Adrenal gland (tissue), 19 donors: ENCODE measurements at places on chromosomes 2 and 18.

- no peaks in the 10 kb centered on the region for H3K27me3 ChIP-seq
- H3K36me3 ChIP-seq, result peaks cover 3% of the 10 kb centered on the region
- DNase-seq, result peak; percentile 85
- H3K4me1 ChIP-seq, result peaks cover 34% of the 10 kb centered on the region
Measured at GRCh38 chr2:26691881-26692278, 642 bp upstream of the KCNK3 start.

DNA sequence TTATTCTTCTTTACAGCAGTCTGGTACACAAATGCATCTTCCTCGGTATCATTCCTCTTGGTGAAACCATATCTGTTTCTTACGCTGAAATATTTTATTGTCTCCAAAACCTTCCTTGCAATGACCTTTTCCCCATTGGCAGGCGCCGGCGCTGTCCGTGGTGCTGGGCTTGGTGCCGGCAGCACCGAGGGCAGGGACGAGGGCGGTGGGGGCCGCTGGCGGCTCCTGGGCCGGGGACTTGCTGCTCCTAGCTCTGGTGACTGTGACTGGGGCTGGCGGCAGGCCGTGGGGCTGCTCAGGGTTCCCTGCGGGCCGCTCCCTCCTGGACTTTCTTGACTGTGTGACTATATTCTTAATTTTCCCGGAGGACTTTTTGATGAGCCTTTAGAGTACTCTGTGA is 72.5 kb downstream of the GPR39 start:
- no peak overlapping the region for H3K4me3 ChIP-seq
- no peaks in the 10 kb centered on the region for H3K4me1 ChIP-seq
- DNase-seq, result no peak
- H3K27me3 ChIP-seq, result no peaks in the 10 kb centered on the region

DNA sequence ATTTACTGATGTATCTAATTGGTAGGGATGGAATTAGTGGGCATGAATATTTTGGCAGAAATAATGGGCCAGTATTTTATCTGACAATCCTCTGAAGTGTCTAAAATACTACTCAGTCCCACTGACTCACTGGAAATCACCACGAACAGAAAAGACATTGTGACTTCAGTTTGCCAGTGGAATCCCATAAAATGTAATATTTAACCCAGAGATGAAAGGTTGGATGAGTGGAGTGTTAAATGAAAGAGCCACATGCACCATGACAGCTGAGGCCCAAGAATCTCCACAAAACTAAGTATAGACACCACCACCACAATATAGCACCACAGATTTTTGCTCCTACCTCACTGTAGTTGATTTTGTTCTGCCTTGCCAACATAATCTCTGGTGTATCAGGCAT is 103.9 kb downstream of the NEB start:
- H3K36me3 ChIP-seq, result no peaks in the 10 kb centered on the region
- H3K27ac ChIP-seq, result no peak overlapping the region
- no peaks in the 10 kb centered on the region for H3K27me3 ChIP-seq

GRCh38 chr2:104563398-104563996 is 290.4 kb upstream of the POU3F3 start:
- no peaks in the 10 kb centered on the region for H3K27me3 ChIP-seq
- no peak for DNase-seq
- no peak overlapping the region for H3K27ac ChIP-seq
- no peaks in the 10 kb centered on the region for H3K36me3 ChIP-seq

- H3K4me1 ChIP-seq, result no peaks in the 10 kb centered on the region
- H3K36me3 ChIP-seq, result no peaks in the 10 kb centered on the region
- H3K27ac ChIP-seq, result no peak overlapping the region
- DNase-seq, result no peak
- no peaks in the 10 kb centered on the region for H3K27me3 ChIP-seq
Measured at GRCh38 chr2:9297156-9297555, 90.5 kb downstream of the ASAP2 start.

DNA sequence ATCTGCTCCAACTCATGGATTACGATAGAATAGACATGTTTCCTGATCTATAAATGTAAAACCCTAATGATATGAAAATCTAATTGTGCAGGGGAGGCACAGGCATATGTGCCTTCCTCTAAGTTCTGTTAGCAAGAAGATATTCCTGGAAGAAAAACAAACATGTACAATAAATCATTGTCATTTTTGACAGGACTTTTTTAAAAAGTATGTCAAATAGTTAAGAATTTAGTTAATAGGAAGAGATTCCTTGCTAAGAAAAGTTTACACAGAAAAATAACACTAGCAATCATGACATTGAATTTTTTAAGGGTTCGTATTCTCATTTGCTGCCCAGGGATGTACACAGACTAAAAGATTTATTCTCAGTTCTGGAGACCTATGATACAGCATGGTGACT is 15.3 kb upstream of the CREB1 start:
- DNase-seq, result no peak
- no peaks in the 10 kb centered on the region for H3K4me1 ChIP-seq
- no peak overlapping the region for H3K4me3 ChIP-seq
- H3K27me3 ChIP-seq, result no peaks in the 10 kb centered on the region

GRCh38 chr18:79805926-79806487 is 8.3 kb downstream of the KCNG2 start:
- H3K4me1 ChIP-seq, result no peaks in the 10 kb centered on the region
- DNase-seq, result no peak
- H3K27ac ChIP-seq, result no peak overlapping the region
- no peak overlapping the region for H3K4me3 ChIP-seq
- H3K36me3 ChIP-seq, result no peaks in the 10 kb centered on the region
- no peaks in the 10 kb centered on the region for H3K27me3 ChIP-seq

- no peaks in the 10 kb centered on the region for H3K36me3 ChIP-seq
- DNase-seq, result no peak
- H3K27ac ChIP-seq, result no peak overlapping the region
- H3K27me3 ChIP-seq, result no peaks in the 10 kb centered on the region
- H3K4me3 ChIP-seq, result no peak overlapping the region
- H3K4me1 ChIP-seq, result peaks cover 21% of the 10 kb centered on the region
Measured at GRCh38 chr2:240590681-240591111, 4.2 kb downstream of the CAPN10 start.

DNA sequence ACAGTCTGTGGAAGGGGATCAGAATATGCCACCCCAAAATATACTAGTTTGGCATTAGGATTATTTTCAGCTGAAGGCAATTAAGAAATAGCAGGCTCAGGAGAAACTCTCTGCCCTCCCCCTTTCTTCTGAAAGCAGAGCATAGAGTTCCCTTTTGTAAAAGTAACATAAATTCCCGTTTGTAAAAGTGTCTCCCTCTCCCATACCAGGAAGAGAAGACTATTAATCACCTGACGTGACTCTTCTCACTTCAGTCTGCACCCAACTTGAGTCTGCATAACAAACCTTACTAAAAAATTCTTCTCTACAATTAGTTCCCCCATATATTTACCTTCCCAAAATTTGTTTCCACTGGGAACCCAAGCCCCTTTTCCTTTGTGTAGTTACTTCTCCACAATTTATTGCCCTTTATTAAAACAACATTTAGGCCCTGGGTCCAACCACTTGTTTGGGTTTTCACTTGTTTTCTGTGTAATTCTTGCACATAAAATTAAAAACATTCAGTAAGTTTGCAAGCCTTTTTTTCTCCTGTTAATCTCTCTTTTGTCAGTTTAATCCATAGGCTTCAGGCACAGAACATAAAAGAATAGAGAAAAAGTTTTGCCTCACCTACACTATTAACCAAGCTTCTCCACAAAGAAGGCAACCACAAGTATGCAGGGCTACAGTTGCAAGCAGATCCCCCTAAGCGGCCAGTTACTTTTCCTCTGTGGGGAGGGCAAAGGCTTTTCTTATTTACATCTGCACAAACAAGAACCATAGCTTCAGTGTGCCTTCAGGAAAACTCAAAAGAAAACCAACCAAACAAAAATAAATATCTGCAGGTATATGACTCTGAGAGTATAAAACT is 107.6 kb upstream of the MSH2 start:
- no peak overlapping the region for H3K27ac ChIP-seq
- DNase-seq, result no peak
- H3K4me1 ChIP-seq, result no peaks in the 10 kb centered on the region
- no peaks in the 10 kb centered on the region for H3K27me3 ChIP-seq

GRCh38 chr2:176934131-176934530 is 278.5 kb upstream of the HNRNPA3 start:
- H3K36me3 ChIP-seq, result no peaks in the 10 kb centered on the region
- DNase-seq, result no peak
- H3K27ac ChIP-seq, result no peak overlapping the region
- H3K4me3 ChIP-seq, result no peak overlapping the region

DNA sequence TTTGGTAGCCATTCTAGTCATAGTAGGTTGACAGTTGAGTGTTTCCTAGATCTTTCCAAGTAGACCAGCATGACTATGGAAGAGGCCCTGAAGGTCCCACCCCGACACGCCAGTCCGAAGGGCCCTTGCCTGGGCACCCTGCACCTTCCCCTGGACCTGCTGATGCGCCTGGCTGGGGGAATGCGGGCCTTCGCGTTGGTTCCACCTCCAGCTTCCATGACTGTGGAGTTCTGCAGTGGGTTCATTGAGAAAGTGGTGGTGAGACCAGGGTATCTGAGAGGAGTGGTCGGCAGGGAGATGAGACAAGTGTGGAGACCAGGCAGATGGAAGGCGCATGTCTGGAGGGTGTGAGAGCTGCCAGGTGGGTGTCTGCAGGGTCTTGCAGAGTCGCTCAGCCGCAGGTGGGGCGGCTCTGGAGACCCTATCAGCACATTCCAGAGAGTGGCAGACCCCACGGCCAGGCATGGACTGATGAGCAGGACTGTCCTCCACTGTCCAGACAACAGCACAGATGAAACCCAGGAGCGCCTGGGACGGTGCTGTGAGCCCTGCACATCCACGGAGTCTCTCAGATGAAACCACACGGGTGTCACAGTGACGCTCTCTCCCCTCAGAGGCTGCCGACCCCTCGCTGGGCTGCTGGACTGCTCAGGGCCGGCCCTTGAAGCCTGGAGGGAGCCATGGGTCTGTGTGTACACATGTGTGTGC is 182.5 kb upstream of the HDAC4 start:
- H3K4me3 ChIP-seq, result no peak overlapping the region
- no peaks in the 10 kb centered on the region for H3K36me3 ChIP-seq
- no peak for DNase-seq
- H3K27ac ChIP-seq, result no peak overlapping the region
- H3K27me3 ChIP-seq, result no peaks in the 10 kb centered on the region
- H3K4me1 ChIP-seq, result no peaks in the 10 kb centered on the region

- no peak overlapping the region for H3K27ac ChIP-seq
- DNase-seq, result no peak
- H3K4me1 ChIP-seq, result no peaks in the 10 kb centered on the region
Measured at GRCh38 chr18:26456070-26456491, 92.3 kb downstream of the KCTD1 start.

- no peaks in the 10 kb centered on the region for H3K36me3 ChIP-seq
- no peak overlapping the region for H3K27ac ChIP-seq
- H3K4me3 ChIP-seq, result no peak overlapping the region
Measured at GRCh38 chr18:27467073-27467472, 282.0 kb upstream of the CHST9 start.

DNA sequence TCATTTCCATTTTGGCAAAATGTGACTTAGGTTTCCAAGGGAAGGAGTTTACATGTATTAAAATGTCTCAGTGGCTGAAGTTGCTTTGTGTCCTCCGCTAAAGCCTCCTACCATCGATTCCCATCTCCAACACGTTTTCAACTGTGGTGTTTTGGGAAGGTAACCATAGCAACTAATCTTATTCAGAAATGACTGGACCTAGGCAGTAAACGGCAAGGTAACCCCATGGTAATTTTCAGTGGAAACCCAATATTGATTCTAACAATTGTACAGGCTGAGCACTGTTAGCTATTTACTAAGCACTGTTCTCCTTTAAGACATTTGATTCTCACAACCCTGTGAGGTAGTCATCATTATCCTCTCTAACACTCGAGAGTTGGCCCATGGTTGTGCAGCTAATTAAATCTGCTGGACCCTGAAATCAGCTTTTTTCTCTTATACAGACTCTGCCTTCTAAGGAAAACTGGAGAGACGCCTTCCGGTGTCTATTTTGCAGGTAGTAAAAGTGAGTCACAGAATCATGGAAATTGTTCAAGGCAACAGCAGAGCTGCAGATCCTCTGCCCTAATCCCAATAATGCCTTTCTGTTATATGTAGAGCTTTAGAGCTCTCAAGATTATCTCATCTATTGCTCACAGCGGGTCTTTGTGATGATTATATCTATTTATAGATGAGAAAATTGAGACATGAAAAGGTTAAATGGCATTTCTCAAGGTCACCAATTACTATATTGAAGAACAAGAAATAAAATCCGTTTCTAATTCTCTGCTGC is 36.2 kb downstream of the FASTKD2 start:
- no peaks in the 10 kb centered on the region for H3K27me3 ChIP-seq
- DNase-seq, result no peak

DNA sequence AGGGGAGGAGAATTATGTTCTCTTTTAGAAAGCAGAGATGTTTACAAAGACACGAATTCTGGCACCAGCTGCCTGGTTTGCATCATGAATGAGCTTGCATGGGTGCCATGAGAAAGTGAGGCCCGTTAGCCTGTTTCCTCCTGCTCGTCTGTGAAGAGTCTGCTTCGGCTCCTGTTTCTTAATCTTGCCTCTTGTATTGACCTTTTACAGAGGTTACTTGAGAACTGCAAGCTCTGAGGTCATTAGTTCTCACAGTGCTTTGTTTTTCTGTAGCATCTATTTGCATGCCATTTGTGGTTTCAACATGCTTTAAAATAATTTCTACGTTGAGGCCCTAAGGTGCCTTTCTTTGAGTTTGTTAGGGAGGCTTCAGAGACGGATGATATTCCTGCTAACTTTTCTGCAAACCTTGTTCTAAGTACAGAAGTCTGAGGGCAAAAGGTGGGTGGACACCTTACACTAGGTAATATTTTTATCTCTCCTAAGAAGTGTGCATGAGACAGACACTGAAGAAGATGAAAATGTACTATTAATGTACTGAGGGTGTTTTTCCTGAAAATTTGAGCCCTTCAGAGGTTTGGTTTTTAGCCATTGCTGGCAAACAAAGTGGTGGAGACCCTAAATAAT is 53.4 kb upstream of the LINC00305 start:
- no peaks in the 10 kb centered on the region for H3K36me3 ChIP-seq
- no peak for DNase-seq
- H3K27ac ChIP-seq, result no peak overlapping the region
- no peaks in the 10 kb centered on the region for H3K27me3 ChIP-seq
- H3K4me3 ChIP-seq, result no peak overlapping the region

DNA sequence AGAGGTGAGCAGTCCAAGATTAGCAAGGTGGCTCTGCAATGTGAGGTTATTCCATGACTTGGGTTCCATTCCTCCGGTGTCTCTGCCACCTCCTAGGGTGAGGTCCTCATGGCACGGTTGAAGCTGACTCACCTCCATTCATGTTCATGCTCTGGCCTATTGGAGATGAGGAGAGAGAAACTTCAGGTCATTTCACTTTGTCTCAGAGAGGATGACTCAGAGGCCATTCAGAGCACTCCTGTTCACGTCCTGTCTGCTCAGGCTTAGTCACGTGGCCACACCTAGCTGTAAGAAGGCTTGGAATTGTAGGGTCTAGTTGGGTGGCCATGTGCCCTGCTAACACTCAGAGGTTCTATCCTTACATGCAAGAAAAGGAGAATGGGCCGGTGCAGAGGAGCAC is 67.5 kb upstream of the MBOAT2 start:
- H3K27ac ChIP-seq, result no peak overlapping the region
- no peaks in the 10 kb centered on the region for H3K27me3 ChIP-seq
- no peaks in the 10 kb centered on the region for H3K36me3 ChIP-seq
- no peaks in the 10 kb centered on the region for H3K4me1 ChIP-seq
- no peak overlapping the region for H3K4me3 ChIP-seq
